ENCODE measurements at places on chromosomes 3 and 15.
A peak's percentile ranks its signal among the peaks of the same experiment; 100 is the strongest.

DNA sequence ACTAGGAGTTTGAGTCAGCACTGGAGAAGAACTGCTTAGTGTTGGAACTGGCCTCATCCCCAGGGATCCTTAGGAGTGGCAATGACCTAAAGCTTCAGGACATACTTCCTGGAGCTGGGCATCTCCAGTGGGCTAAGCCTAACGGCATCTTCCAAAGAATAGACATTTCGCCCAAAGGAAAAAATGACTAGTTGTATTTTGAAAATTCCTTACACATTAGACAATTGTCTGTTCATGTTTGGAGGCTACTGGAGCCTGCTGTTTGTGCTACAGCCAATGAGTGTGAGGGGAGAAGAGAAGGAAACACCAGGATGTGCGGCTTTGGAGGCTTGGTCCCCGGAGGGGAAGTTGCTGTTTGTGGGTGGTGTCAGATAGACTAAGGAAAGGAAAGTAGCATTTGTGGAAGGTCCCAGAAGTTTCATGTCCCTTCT lies 77.6 kb downstream of the POLR2M start:
- no peak for DNase-seq

- DNase-seq, result no peak
These were observed 14.1 kb downstream of the TEX264 start for GRCh38 chr3:51684971-51685751.

DNA sequence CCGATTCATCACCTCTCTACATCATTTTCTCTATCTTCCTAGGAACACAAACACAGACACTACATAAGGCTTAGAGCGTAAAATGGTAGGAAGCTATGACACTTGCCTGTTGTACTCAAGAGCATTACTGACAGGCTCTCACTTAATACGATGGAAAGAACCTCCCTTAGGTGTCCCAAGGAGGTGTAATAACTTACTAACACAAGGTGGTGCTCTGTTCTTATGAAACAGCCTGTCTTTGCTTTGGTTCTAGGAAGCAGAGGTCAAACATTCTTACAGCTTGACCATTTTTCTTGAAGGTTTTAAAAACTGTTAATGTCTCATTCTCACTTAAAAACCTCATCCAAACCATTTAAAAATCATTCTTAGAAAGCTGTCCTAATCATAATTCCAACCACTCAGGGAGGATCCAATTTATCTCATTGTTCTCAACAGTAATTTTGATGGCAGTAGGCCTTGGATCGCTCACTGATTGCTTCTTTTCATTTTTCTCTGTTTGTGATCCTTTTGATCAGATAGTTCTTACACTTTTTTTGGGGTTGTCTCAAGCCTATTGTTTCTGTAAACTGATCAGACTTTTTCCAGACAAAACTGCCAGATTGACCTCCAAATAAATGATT lies 317.8 kb upstream of the AGTR1 start:
- peak; percentile 61 for DNase-seq

DNA sequence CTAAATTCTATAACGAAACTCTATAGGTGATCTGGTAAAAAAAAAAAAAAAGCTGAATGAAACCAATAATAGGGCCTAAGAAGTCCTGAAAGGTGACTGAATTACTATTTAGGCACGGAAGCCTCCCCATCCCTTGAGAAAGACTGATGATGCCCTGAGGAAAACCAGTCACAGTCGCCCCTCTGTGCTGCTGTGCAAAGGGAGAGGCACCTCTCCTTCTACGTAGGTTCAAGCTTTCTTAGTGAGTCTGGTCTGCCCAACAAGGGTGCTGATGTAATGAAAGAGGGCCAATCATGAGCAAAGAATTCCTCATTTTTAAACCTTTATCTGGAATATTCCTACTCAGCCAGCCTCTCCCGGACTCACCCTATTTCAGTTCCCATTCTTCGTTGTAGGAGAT lies 11.9 kb downstream of the NPHP3 start:
- DNase-seq, result no peak

DNA sequence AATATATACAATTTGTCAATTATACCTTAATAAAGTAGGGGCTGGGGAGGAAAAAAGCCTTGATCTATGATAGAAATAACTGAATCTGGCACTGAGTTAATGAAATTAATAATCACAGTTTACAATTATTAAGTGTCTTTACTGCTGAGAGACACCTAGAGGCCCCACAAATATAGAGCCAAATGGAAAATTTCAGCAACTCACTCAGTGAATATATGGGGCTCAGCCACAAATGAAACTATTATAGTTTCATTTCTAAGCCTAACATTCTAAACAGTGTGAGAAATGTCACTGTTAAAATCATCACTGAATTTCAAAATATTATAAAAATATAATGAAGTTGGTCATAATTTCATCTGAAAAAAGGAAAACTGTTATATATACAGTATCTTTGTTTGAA lies 40.3 kb downstream of the GNB4 start:
- no peak for DNase-seq

GRCh38 chr3:118636841-118637240 lies 397.8 kb downstream of the IGSF11 start:
- no peak for DNase-seq

GRCh38 chr3:11624161-11624560 lies 19.6 kb downstream of the VGLL4 start:
- no peak for DNase-seq

DNA sequence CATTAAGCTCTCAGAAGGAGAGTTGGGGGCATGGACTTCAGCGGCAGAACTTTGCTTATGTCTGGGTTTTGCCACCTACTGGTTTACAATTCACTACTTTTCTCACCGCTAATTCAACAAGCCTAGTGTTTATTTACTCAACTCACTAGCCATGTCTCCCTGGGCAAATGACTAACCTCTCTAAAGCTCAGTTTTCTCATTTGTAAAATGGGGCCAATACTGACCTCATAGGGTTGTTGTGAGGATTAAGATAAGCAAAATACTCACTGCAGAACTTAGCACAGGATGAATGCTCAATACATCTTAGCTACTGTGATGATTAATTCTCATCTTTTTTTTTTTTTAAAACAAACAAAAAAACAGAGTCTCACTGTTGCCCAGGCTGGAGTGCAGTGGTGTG lies 106.3 kb downstream of the CADPS start:
- DNase-seq, result no peak

- DNase-seq, result no peak
These were observed 658 bp downstream of the EOGT start for GRCh38 chr3:69012800-69013252.

DNA sequence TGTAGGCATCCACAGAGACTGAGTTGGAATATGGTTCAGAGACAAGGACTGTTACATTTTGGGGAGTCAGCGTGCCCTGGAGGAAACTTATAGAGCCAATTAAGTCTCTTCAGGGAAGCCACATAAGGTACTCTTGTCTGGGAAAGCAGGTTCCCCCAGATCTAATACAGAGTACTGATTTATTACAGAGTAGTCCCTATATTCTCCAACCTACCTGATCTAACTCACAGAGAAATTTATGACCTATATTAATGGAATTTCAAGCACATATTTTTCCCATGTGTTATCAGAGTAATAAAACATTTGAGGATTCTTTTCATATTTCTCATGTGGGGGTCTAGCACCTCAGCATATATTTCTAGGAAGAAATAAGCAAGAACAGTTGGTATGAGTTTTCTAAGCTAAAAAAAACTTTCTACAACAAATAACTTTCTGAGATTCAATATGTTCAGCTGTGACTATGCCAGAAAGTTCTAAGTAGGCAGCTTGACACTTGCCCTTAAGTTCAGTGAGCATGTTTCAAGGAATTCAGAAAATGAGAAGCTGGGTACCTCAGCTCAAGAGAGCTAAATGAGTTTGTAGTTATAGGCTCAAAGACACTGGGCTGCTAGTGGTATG lies 75.3 kb upstream of the COL8A1 start:
- DNase-seq, result no peak

GRCh38 chr3:33054100-33055092 lies 42.5 kb downstream of the GLB1 start:
- DNase-seq, result no peak

DNA sequence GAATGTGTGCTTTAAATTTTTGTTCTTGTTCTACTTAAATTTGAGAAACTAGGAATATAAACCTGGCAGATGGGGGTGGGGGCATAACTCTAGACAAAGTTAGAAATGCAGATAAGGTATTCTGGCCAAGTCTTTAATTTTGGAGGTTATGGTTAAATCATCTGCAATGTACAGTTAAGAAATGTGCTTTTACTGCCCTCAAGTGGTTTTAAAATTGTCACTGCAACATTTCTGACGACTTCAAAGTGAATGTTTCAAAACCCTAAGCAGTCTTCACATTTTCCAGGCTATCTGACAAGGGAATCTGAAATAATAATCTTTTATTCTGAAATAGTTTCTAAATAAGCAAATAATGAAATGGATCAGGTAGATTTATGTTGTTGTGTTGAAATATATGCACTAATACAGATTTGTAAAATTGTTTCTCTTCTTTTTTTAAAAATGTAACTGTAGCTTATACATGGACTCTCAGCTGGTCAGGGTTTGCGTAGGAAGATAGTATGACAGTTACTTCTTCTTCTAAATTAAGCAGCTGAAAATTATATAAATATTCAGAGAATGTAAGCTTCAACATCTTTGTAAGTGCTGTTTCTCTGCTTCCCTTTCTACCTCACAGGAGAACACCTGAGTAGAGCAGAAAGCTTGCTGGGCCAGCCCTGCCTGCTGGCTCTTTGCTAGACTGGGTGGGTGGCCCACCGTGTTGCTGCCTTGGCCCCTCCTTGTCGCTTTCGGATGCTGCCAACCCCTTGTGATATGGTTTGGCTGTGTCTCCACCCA lies 45.0 kb downstream of the SUCNR1 start:
- DNase-seq, result peak; percentile 47

- no peak for DNase-seq
These were observed 16.8 kb downstream of the PLA2G4B start for GRCh38 chr15:41855261-41855961.

DNA sequence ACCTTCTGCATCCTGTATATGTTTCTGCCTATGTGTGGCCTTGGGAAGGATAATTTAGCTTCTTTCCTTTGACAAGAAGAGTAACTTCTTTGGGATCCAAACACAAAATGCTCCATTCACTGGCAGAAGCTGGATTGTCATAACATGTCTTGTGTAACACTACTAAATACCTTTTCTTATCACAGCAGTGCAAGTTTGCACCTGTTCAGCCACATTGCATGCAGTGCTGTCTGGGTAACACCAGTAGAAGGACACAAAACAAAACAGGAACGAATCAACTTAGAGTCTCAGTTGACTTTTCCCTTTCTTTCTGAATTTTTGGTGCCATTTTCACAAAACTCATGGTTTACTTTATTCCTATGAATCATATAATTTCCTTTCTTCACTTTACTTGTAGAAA lies 43.6 kb upstream of the TNIK start:
- no peak for DNase-seq

- no peak for DNase-seq
These were observed 812.9 kb upstream of the CFAP20DC start for GRCh38 chr3:59862686-59863085.

DNA sequence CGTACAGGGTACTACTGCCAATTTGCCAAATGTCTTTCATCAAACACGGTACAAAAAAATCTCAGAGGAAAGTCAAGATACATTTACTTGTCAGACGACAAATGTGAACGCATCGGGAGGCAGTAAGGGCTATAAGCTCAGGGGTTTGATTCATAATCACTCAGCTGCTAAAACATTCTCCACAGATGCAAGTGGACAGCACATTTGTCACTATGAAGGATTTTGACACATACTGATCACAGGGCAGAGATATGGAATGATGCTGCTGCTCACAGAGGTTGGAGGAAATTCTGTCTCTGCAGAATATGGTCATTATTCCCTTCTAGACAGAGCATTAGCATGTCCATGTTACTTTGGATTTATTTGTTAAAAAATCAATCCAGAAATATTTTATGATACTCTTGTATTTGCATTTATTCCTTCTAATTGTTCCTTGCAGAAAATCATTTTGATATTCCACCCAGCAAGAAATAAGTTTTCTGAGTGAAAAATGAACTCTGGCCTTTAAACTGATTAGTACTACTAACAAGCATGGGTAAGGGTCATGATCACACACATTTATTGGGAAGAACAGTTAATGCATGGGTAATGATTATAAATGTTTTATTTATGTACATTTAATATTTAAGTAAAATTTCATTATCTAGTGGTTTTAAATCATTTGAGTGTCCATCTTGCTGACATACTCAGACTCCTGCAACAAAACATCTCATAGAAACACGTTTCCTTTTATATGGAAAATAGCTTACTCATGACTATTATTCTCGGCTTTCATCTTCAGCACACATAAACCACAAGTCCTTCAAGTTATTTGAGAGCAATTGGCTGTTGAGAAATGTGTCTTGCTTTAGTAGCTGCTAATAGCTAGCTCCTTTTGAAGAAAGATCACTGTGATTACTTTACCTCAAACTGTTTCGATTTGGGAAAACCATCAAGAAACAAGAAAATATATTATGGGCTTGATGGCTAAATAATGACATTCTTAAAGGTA lies 559.3 kb downstream of the MECOM start:
- peak; percentile 75 for DNase-seq

- DNase-seq, result no peak
These were observed 213.9 kb upstream of the PFN2 start for GRCh38 chr3:150184426-150185071.

- no peak for DNase-seq
These were observed 827 bp downstream of the PLCB2 start for GRCh38 chr15:40306908-40307307.

- peak; percentile 32 for DNase-seq
These were observed 28.4 kb upstream of the PIK3CB start for GRCh38 chr3:138862924-138863775.

- peak; percentile 86 for DNase-seq
These were observed 34.3 kb upstream of the PLSCR2 start for GRCh38 chr3:146503461-146504202.

DNA sequence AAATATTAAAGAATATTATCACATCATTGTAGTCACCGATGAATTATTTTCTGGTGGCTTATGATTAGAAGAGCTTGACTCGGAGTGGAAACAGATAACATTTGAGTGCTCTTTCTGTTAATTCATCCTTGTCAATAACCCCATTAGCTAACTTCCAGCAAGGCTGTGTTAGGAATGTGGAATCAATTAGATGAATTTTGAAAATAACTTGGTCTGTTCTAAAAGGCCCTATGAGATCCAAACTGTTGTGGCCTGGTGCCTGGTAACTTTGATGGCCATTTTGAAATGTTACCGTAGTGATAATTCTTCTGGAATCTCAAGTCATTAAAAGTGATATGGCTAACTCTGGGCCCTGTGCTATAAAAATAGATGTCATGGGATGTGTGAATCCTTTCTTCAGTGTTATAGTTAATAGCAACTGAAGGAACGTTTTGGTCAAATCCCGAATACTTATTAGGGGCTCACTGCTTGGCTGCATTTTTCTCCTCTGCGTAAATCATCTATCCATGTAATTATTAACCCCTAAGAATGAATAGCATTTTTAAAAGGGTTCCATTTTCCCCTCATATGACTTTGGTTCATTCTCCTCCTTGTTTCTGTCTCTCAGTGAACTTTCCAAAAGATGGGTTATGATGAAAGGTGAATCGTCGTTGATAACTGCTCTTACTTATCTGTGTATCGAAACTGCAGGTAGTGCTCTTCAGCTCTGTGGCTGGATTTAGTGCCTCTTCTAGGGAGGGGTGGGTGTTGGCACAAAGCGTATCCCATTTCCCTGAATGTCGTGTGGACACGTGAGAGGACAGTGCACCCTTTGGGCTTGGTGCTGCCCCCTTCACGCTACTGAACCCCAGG lies 82.7 kb downstream of the IGF1R start:
- no peak for DNase-seq

- DNase-seq, result peak; percentile 74
These were observed 25.8 kb upstream of the RPL39L start for GRCh38 chr3:187165144-187165543.

Data from astrocyte of the cerebellum (primary cell).